Cardiac atrium fibroblast (primary cell): ENCODE measurements at places on chromosomes 2 and 18. TPM values are rescaled to one million over a fixed set of nuclear protein-coding genes. Genes with fewer than 3 reads are reported as not detected.

MC2R gene
- not detected in 2 replicates for total RNA-seq

ACAA2 gene
- total RNA-seq, result 41.3 and 49.5 TPM in 2 replicates

KRTCAP3 gene
- total RNA-seq, result 0.97 TPM in 1 of 2 replicates, not detected in the other

GAL3ST2 gene
- not detected in 2 replicates for total RNA-seq

DIPK1C gene
- total RNA-seq, result not detected in 2 replicates

CELF4 gene
- not detected in 2 replicates for total RNA-seq

HOXD4 gene
- total RNA-seq, result not detected in 2 replicates

FTCDNL1 gene
- not detected in 2 replicates for total RNA-seq

KCNG2 gene
- 2.3 and 9.7 TPM in 2 replicates for total RNA-seq

DNER gene
- 0.36 and 14.1 TPM in 2 replicates for total RNA-seq

CRYGC gene
- not detected in 2 replicates for total RNA-seq

MFSD2B gene
- total RNA-seq, result 0.32 TPM in 1 of 2 replicates, not detected in the other

UGT1A1 gene
- not detected in 2 replicates for total RNA-seq

RND3 gene
- total RNA-seq, result 53.6 and 74.5 TPM in 2 replicates

CYBRD1 gene
- 155 and 165 TPM in 2 replicates for total RNA-seq

SKOR2 gene
- total RNA-seq, result not detected in 2 replicates

RAPGEF4 gene
- total RNA-seq, result 11.0 and 20.6 TPM in 2 replicates

PROM2 gene
- under 0.01 TPM in 1 of 2 replicates, not detected in the other for total RNA-seq

GALNT3 gene
- total RNA-seq, result not detected in 2 replicates

VIL1 gene
- not detected in 2 replicates for total RNA-seq

DTNA gene
- total RNA-seq, result 0.54 and 2.4 TPM in 2 replicates

BZW1 gene
- 454 and 468 TPM in 2 replicates for total RNA-seq

PTPRM gene
- total RNA-seq, result 51.1 and 66.9 TPM in 2 replicates

CYP27C1 gene
- total RNA-seq, result 0.36 TPM in 1 of 2 replicates, not detected in the other

NHEJ1 gene
- total RNA-seq, result 13.5 and 21.2 TPM in 2 replicates

MEP1B gene
- not detected in 2 replicates for total RNA-seq

MPP4 gene
- total RNA-seq, result 0.97 and 1.3 TPM in 2 replicates

SLC66A3 gene
- 41.7 and 42.9 TPM in 2 replicates for total RNA-seq

ADRA2B gene
- 0.16 and 0.54 TPM in 2 replicates for total RNA-seq

IL1B gene
- 0.72 and 8.4 TPM in 2 replicates for total RNA-seq

ANKRD29 gene
- total RNA-seq, result 0.65 and 0.90 TPM in 2 replicates

TCF23 gene
- total RNA-seq, result under 0.01 TPM in 1 of 2 replicates, not detected in the other

IL36A gene
- total RNA-seq, result not detected in 2 replicates

SLC11A1 gene
- total RNA-seq, result under 0.01 TPM in 2 replicates

ASB18 gene
- not detected in 2 replicates for total RNA-seq

EVX2 gene
- not detected in 2 replicates for total RNA-seq

KIF1A gene
- total RNA-seq, result not detected in 2 replicates

CKAP2L gene
- 0.72 and 1.1 TPM in 2 replicates for total RNA-seq

MAP2 gene
- total RNA-seq, result 2.6 and 3.4 TPM in 2 replicates
